ENCODE measurements at places on chromosomes 11 and 22.

DNA sequence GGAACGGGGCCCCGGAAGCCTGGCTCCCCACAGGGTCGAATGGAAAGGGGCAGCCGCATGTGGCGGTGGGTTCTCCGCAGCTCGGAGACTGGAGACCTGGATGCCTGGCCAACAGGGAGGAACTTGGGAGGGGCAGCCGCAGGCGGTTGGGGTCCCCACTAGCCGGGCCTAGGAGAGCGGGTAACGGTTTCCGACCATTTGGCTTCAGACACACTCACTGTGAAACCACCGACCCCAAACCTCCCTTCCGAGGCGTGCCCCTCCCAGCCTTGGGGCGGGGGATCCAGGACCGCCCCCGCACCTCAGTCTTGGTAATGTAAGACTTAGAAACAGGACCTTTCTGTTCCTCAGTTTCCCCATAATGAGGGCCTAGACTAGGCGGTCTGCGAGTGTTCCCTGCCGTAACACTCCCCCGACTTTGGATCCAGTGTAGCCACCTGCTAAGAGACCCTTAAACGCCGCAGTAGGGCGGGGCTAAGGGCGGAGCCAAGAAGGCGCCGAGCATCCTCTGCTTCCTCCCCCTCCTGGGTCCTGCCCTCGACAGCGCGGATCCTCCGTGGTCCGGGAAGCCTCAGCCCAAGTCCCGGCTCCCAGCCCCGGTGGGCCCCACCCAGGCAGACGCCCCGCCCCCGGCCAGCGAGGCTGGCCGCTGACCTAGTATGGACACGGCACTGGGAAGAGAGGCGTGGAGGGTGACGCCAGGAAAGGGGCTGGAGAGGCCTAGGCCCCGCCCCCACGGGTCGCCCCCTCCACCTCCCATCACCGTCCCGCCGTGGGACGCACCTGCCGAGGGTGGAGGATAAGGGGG, 1.8 kb upstream of the RASGRP2 start:
- peak overlapping the region; percentile 45 for H3K4me3 ChIP-seq
- no peak overlapping the region for H3K27ac ChIP-seq
- DNase-seq, result peak; percentile 89
- H3K36me3 ChIP-seq, result no peaks in the 10 kb centered on the region

DNA sequence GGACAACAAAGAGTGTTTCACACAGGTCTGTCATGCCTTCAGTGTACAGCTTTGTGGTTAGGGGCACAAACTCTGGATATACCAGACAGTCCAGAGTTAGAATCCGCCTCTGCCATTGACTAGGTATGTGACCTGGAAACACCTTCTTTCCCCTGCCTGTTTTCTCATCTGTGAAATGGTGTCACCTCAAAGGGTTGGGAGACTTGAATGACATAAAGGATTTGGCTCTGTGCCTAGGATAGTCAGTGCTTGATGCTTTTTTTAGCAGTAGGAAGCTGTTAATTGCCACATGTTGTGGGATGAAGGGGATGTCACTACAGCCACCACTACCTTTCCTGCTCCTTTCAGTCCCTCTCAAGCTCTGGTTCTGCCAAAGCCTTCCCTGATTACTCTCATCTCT, 17.4 kb upstream of the LRRC55 start:
- no peak overlapping the region for H3K4me3 ChIP-seq
- no peak overlapping the region for H3K27ac ChIP-seq
- no peak for DNase-seq
- no peaks in the 10 kb centered on the region for H3K36me3 ChIP-seq

DNA sequence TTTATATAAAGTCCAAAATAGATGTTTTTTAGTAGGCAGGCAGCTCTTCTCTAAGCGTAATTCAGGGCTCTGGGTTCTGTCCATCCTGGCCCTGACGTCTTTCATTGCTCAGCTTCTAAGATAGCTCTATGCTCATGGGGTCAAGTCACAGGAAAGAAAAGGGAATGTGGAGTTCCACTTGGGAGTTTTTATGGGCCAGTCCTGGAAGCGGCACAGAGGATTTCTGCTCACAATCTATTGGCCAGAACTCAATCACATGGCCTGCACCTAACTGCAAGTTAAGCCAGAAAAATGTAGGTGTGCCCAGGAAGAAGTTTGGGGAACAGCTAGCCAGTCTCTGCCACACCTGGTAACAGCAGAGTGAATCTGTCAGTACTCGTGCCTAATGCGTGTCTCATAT, 7.4 kb upstream of the ZBTB16 start:
- no peak overlapping the region for H3K27ac ChIP-seq
- peaks cover 8% of the 10 kb centered on the region for H3K4me1 ChIP-seq
- no peaks in the 10 kb centered on the region for H3K36me3 ChIP-seq
- H3K27me3 ChIP-seq, result peaks cover 43% of the 10 kb centered on the region

- H3K27me3 ChIP-seq, result no peaks in the 10 kb centered on the region
- H3K4me3 ChIP-seq, result no peak overlapping the region
- H3K4me1 ChIP-seq, result no peaks in the 10 kb centered on the region
- peak; percentile 98 for DNase-seq
- no peak overlapping the region for H3K27ac ChIP-seq
- no peaks in the 10 kb centered on the region for H3K36me3 ChIP-seq
Measured at GRCh38 chr11:8328848-8329330, 65.2 kb upstream of the LMO1 start.

DNA sequence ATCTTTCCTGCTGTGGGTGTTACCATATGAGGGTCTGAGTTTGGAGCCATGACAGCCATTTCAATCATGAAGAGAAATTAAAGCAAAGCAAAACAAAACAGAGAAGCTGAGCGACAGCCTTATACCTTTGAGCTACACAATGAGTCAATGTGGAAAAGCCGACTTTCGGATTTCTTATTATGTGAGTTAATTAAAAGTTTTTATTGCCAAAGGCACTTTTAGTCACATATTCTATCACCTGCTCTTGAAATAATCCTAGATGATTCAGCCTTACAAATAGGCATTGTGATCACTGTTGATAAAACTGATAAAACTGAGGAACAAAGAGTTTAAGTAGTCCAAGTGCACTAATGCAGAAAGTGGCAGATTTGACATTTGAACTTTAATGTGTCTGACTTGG, 381.9 kb upstream of the TENM4 start:
- no peaks in the 10 kb centered on the region for H3K36me3 ChIP-seq
- no peak overlapping the region for H3K27ac ChIP-seq
- no peak for DNase-seq

DNA sequence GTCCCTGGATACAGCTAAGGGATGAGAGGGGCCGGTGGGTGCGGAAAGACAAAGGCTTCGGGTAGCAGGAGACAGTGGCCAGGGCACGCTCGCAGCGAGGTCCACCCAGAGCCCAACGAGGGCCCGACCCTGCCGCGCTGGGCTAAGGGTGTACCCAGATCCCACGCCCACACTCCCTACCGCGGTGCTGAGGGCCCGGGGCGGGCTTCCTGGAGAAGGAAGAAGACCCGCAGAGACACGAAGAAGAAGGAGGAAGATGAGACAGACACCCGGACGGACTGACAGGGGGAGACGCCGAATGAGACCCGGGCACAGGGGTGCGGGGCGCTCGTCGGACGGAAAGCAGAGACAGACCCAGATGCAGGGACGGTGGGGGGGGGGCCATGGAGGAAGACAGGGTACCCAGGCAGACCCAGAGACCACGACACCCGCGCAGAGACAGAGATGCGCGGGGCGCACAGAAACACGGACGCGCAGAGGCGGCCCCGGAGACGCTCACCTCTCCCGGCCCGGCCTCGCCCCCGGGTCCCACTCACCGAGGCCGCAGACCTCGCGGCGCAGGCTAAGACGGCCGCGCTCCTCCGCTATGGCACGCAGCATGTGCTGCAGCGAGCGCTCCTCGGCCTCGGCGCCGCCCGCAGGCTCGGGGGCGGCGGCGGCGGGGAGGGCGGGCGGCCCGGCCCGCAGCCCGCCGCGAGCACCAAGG, 437 bp downstream of the KIAA0930 start:
- H3K4me1 ChIP-seq, result peaks cover 3% of the 10 kb centered on the region
- H3K27ac ChIP-seq, result no peak overlapping the region
- peak; percentile 71 for DNase-seq
- peaks cover 13% of the 10 kb centered on the region for H3K27me3 ChIP-seq

DNA sequence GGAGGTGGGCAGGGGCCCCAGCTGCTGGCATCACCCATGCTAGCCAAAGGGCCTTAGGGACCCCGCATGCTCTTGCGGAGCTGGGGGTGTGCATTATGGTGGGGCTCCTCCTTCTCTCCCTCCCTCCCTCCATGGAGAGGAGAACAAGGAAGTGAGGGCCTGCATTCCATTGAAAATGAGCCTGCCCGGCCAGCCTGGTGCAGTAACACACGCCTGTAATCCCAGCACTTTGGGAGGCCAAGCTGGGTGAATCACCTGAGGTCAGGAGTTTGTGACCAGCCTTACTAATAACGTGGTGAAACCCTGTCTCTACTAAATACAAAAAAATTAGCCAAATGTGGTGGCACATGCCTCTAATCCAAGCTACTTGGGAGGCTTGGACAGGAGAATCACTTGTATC, 22.4 kb downstream of the SNAP29 start:
- H3K4me1 ChIP-seq, result peaks cover 5% of the 10 kb centered on the region
- no peak overlapping the region for H3K4me3 ChIP-seq

- no peaks in the 10 kb centered on the region for H3K27me3 ChIP-seq
- no peaks in the 10 kb centered on the region for H3K36me3 ChIP-seq
- no peak for DNase-seq
Measured at GRCh38 chr11:79017811-79018210, 423.0 kb downstream of the TENM4 start.

DNA sequence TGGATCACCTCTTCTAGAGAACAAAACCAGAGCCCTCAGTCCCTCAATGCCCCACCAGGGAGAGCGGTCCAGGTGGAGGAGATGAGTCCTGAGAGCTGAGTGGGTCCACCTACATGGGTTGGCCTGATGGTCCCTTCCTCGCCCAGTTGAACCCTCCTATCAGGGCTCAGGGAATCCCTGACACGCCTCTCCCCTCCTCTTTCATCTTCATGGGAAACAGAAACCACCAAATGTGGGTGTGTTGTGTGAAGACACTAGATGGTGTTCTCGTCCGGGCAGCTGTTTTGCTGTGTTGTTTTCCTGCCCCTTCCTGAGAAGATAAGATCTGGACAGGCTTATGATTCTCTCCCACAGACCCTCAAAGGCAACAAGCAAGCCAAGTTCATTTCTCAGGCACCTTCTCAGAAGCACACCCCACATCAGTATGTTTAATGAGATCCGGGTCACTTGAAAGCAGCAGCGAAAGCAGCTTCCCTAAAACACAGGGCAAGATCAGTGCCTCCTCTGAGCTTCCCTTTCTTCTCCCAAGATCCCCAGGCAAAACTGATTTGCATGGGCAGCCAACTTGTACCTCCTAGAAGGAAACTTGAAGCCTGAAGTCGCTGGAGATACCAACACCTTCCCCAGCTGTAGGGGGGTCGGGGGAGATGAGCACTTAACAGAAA, 35.3 kb upstream of the POU2AF1 start:
- no peaks in the 10 kb centered on the region for H3K36me3 ChIP-seq
- no peak overlapping the region for H3K27ac ChIP-seq
- peak; percentile 38 for DNase-seq
- H3K4me1 ChIP-seq, result no peaks in the 10 kb centered on the region

DNA sequence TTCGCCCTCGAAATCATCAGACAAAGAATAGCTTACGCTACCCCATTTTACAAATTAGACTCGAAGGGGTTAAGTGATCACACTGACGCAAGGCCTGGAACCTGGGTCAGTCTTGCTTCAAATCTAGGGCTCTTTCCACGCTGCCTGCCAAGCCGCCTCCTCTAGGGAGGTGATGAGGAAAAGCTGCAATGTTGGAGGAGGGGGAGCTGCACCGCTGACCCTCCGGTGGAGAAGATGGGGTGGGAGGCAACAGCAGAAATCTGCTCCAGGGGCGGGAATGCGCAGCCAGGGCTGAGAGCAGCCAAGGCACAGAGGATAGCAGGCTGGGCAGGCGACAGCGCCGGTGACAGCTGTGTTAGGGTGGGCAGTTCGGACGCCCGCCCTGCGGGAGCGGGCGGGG, 595 bp downstream of the SYVN1 start:
- no peaks in the 10 kb centered on the region for H3K27me3 ChIP-seq
- peak overlapping the region; percentile 94 for H3K4me3 ChIP-seq
- no peak overlapping the region for H3K27ac ChIP-seq

DNA sequence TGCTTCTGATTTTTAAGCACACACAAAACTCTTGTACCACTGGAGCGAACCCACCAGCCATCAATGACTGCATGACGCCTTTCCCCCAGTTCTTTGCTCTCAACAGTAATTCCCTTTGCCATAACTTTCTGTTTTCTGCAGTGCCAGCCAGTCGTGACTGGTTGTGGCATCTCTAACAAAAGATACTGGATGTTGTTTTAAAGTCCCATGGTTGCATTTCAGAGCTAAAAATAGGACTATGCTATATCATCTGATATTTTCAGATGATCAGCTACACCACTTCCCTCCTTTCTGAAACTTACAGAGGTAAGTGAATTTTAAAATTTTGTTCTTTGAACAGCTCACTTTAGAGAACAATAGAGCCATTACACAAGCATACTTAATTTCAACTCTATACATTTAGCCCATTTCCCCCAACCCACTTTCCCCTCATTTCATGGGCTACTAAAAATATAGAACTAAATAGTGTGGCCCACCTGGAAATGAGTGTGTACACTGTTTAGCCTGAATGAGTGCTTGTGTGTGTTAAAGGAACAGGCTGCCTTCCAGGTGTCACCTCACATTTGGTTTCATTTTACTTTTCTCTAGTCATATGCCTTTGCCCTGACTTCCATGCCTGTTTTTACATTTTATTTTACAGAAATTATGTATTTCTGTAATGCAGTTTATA, 136.9 kb upstream of the ZC3H12C start:
- no peaks in the 10 kb centered on the region for H3K4me1 ChIP-seq
- H3K4me3 ChIP-seq, result no peak overlapping the region
- H3K27ac ChIP-seq, result no peak overlapping the region
- no peak for DNase-seq

- no peaks in the 10 kb centered on the region for H3K4me1 ChIP-seq
- H3K27me3 ChIP-seq, result no peaks in the 10 kb centered on the region
- no peak overlapping the region for H3K27ac ChIP-seq
- H3K36me3 ChIP-seq, result no peaks in the 10 kb centered on the region
- DNase-seq, result no peak
- no peak overlapping the region for H3K4me3 ChIP-seq
Measured at GRCh38 chr11:130437848-130438247, 9.4 kb upstream of the ADAMTS8 start.

DNA sequence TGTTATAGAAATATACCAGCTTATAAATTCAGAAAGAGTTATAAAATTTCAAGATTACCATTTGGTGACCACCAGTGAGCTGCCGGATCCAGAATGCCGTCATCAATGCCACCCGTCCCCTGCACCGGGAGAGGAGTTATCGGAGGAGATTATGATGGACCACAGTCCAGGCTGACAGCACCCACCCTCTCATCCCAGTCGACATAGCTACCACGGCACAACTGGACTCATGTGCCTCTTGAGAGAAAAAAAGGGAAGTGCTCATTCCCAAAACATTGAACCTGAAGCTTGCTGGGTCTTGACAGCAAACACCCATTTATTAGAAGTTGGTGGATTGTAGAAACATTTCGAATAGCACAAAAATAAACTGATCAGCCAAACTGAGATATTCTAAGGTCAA, 1331.5 kb downstream of the TBC1D22A start:
- no peak overlapping the region for H3K4me3 ChIP-seq
- H3K27ac ChIP-seq, result no peak overlapping the region
- H3K36me3 ChIP-seq, result no peaks in the 10 kb centered on the region
- DNase-seq, result no peak
- H3K27me3 ChIP-seq, result no peaks in the 10 kb centered on the region
- H3K4me1 ChIP-seq, result no peaks in the 10 kb centered on the region

Measured in endodermal cell (in vitro differentiated cells).